M059J (cell line): ENCODE measurements at places on chromosomes 6 and 20. TPM values are rescaled to one million over a fixed set of nuclear protein-coding genes. Genes with fewer than 3 reads are reported as not detected.

GRCh38 chr20:6515261-6515660, 252.2 kb upstream of the BMP2 start:
- DNase-seq: no peak

DNA sequence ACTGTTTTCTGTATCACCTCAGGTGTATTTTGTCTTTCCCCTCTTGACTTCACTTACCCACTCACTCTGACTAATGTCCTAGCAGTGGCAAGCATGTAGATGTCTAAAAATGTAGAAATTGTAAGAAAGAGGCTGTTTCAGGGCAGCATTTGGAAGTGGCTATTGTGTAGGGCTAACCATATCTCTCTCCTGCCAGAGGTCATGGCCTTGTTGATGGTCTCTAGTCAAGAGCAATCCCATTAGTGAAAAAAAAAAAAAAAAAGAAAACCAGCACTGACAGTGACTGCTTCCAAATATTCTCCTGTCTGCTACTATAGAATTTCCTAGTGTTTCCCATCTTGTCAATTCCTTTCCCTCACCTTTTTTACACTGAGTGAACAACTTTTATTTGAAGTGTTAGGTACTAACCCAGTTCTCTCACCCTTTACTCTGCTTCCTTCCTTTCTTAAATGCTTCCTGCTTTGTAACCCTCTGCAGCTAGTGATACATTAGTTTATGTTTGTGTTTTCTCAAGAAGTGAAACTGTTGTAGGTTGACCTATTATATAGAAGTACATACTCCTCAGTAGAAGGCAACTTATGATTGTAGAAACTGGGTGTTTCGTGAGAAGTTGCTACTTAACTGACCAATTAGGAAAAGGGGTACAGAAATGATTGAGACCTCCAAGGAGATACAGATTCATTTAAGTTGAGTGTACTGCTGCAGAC, 174.1 kb upstream of the PTPRK start:
- no peak for DNase-seq

Gene STMND1
- not detected in 2 replicates for total RNA-seq

Gene RAMACL
- total RNA-seq: 0.27 and 0.30 TPM in 2 replicates

Gene TFAP2D
- not detected in 2 replicates for total RNA-seq

Gene PLA2G7
- 0.20 and 0.57 TPM in 2 replicates for total RNA-seq

DNA sequence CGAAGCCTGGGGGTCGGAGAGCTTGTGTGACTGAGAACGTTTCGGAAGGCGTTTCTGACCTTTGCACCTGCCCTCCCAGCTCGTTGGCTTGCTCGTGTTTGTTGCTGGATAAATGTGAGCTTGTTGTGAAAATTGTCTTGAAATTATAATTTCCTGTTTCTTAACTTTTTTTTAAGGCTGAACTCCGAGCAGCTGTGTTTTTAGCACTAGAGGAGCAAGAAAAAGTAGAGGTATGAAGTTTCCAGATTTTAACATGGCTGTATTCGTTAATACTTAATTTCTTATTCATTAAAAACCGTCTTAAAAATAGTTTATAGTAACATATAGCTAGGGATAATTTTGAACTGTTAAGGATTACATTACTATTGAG, 672 bp downstream of the CEP43 start:
- peak; percentile 20 for DNase-seq

DNA sequence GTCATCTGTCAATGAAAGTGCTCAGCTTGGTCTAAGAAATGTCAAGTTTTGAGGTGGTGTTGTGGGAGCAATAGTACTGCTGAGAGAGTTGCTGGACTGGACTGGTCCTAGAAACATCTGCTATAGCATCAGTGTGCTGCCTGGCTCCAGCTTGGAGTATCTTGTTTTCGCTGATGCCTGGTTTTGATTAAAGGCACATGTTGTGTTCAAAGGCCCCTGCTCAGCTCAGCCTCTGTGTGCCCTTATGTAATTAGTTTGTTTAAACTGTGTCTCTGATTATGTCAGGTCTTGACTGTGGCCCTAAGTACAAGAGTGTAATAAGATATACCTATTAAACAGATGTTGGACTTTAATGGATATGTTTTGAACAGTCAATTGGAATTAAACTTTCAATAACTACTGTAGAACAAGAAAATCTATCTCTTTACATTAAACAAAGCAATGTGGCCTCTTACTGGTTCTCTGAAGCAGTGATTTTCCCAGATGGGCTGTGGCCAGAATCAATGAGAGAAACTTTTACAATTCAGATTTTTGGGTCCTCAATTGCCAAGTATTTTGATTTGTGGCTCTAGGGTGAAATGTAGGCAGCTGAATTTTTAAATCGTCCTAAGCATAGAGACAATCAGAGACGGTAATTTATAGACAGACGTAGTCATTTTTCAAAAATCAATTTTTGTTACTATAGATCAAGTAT, 668.2 kb downstream of the DHX35 start:
- DNase-seq: no peak

- DNase-seq: peak; percentile 55
Measured at GRCh38 chr20:8043687-8044282, 24.2 kb upstream of the TMX4 start.

Gene FAM162B
- total RNA-seq: not detected in 2 replicates

- peak; percentile 69 for DNase-seq
Measured at GRCh38 chr20:56781108-56781739, 152.1 kb downstream of the TFAP2C start.

DNA sequence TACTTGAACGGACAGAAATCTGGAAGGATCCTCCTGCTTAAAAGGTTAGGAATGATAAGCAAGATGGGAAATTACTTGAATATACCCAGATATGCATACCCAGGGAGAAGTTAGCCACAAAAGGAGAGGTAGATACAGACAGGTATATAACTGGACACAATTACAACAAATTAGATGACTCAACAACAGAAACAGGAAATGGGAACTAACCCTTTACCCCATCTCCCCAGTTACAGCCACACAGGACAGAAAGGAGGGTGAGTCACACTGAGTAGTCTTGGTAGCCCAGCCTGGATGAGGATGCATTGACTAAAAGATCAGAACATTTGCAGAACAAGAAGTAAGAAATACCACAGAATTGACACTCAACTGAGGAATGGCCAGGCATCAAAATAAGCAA, 61.2 kb downstream of the C6orf52 start:
- DNase-seq: peak; percentile 98

- no peak for DNase-seq
Measured at GRCh38 chr20:37137547-37137946, 41.6 kb upstream of the RPN2 start.

GRCh38 chr20:48949304-48950170, 28.0 kb downstream of the ARFGEF2 start:
- DNase-seq: no peak

DNA sequence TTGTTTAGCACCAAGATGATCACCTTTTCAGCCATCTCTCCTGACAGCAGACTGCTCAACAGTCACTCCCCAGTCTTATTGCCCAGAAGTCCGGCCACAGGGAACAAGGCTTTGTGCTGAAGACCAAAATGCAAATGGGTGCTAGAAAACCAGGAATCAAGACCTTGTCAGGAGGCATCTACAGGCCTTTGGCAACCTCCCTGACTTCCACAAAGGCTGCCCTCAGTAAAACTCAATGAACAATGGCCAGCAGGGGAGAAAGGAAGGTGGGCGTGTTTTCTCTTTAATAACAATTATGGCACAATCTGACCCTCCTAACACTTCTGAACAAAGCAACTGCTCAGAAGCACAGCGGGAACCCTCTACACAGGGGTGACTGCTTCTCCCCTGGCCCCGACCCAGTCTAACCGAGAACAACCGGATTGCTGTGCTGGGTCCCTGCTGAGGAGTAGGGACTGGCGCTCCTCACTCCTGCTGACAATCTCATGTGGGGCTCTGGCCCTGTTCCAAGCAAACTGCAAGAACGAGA, 41.6 kb downstream of the PLCG1 start:
- no peak for DNase-seq

Gene MEP1A
- not detected in 2 replicates for total RNA-seq

DNA sequence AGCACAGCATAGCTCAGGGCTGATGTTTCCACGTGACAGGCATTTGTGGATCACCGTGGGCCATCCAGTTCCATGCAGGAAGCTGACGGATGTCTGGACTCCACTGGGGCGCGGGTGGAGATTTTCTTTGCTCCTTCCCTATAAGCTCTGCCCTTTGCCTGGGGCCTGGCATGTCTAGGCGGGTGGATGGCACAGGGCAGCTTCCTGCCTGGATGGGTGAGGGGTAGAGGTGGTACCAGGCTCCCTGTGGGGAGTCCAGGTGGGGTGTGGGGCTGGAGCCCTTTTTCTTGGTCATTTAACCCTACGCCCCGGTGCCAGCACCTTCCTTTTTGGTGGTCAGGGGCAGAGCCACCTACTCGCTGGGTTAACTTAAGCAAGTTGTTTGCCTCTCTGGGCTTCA, 10.4 kb downstream of the FAM110A start:
- no peak for DNase-seq

- DNase-seq: no peak
Measured at GRCh38 chr20:48019940-48020339, 234.7 kb upstream of the SULF2 start.

Gene UST
- 11.3 and 14.4 TPM in 2 replicates for total RNA-seq

Gene FRK
- total RNA-seq: 1.3 and 2.2 TPM in 2 replicates

GRCh38 chr6:162852840-162853577, 125.2 kb downstream of the PACRG start:
- DNase-seq: no peak

DNA sequence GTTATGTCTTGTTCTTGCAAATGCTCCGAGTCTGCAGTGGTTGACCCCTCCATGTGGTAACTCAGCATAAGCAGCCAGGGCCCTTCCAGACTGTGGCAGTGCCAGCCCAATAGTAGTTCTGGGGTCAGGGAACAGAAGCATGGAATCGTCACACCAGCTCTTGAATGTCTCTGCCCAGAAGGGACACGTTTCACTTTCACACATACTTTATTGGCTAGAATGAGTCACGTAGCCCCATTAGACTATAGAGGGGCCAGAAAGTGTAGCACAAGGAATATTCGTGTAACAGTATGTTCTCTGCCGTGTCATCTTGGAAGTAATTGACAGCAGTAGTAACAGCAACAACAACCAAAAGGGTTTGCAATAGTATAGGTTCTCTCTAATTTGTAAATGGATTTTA, 254.7 kb downstream of the FARS2 start:
- no peak for DNase-seq

DNA sequence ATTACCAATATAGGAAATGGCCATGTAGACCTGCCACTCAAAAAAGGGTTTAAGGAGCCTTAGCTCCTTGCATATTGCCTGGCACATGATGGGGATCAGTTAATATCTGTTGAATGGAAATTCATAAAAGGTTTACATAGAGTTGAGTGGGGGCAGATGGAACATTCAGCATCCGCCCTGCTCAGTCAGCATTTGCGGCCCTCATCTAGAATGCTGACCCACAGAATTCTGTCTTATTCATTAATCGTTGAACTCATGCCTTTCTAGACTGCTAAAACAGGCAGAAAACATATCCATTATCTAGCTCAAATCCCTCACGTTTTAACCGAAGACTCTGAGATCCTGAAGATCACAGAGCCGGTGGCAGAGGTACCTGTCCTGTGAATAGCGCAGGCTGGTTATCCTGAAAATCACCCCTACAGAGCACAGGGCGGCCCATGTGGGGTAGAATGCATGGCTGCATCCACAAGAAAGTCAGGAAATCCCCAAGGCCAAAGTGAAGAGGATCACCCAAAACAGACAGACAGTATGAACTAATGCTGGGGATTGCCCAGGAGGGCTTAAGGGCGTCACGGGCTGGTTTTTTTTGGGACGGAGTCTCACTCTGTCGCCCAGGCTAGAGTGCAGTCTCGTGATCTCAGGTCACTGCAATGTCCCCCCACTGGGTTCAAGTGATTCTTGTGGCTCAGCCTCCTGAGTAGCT, 59.9 kb downstream of the CNBD2 start:
- DNase-seq: no peak

DNA sequence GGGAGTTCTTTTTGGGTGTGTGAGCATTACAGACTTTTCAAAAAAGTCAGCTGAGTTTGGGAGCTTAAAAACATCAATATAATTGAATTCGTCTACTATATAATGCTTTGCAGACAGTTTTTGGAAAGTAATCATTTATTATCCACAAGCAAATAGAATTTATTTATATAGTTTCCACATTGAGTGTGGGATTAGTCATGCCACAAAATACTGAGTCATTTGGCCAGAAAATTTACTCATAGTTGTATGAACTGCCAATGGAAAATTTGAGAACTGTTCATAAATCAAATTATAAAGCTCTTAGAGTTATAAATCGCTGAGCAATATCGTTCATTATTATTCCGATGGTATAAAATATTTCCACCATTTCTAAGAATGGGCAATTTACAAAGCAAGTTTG, 5.0 kb downstream of the BEND6 start:
- peak; percentile 75 for DNase-seq

Gene ANKRD66
- total RNA-seq: not detected in 2 replicates

Gene FNDC11
- total RNA-seq: not detected in 2 replicates

- no peak for DNase-seq
Measured at GRCh38 chr6:132418235-132418965, 17.1 kb upstream of the MOXD1 start.

Gene PKIB
- 4.2 and 4.4 TPM in 2 replicates for total RNA-seq

Gene CTCFL
- not detected in 2 replicates for total RNA-seq

DNA sequence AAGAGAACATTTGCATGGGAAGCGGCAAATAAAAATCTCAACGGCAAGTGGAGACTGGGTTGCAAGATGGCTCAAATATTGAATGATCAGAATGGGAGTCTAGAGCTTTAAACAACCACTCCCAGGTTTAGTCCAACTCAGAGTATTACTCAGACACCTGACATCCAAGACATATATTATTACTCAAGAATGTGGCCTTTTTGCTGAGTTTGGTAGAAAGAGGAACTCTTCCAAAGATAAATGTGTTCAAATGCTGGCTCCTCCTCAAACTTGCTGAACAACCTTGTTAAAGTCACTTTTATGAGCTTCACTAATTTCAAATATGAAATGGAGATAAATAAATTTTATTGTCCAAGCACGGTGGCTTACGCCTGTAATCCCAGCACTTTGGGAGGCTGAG, 77.8 kb downstream of the ESR1 start:
- no peak for DNase-seq

Gene SAMD10
- 0.42 and 1.2 TPM in 2 replicates for total RNA-seq
